ENCODE measurements at places on chromosomes 5 and 9. TPM values are rescaled to one million over a fixed set of nuclear protein-coding genes. Genes with fewer than 3 reads are reported as not detected.

DNA sequence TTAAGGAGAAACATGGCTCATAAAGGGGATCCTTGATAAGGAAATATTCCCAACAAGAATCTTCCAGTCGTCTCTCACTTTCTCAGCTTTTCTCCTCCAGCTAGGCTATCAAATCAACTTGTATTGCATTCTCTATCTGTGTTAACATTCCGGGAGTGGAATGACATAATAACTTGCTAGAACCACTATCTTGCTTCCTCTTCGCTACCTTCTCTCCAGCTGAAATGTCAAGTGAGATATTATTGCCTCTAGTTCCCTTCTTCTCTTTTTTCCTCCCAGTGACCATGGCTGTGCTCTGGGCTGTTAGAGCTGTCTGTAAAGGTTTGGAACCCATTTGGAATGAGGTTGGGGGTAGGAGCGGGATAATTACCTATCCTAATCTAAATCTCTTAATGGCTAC, 1329.5 kb upstream of the WWC1 start:
- no peak for DNase-seq

The DRD1 gene
- 0.06 TPM for total RNA-seq

- DNase-seq: no peak
Measured at GRCh38 chr5:127821896-127822295, 118.7 kb downstream of the CCDC192 start.

- no peak for DNase-seq
Measured at GRCh38 chr5:4906786-4907185, 233.3 kb upstream of the ADAMTS16 start.

DNA sequence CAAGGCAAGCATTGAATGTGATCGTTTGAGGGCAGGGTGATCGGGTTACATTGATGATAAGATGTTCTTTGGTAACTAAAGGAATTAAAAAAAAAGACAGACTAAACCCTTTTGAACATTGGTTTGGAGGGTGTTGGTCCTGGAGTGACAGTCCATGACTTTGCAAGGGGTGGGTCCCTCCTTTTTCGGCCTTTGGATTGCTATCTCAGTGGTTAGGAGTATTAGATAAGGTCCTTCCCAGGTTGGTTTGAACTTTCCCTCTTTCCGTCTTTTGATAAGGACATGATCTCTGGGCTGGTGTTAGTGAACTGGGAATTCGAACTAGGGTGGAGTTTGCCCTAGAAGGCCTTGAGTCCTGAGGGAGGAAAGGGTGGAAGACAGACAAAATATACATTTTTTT, 5.4 kb upstream of the ABO start:
- DNase-seq: no peak

The RLN2 gene
- total RNA-seq: not detected
